ENCODE measurements at places on chromosomes 12 and 14. TPM values are rescaled to one million over a fixed set of nuclear protein-coding genes. Genes with fewer than 3 reads are reported as not detected.

DNA sequence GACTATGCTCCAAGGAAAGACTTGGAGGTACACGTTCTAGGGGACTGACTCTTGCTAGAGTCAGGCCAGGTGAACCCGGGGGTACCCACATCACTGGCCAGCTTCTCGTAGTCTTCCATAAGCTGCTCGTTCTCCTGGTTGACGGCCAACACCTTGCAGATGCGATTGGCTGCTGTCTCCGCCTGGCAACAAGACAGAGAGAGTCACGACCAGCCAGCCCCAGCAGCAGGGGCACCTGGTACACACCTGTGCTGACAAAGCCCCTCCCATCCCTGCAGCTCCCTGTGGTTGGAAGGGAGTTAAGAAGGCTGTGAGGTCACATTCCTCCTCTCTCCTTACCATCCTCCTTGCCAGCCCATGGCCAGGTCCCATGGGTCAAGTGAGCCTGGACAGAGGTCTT lies 85.5 kb downstream of the ACTN1 start:
- DNase-seq, result no peak

DNA sequence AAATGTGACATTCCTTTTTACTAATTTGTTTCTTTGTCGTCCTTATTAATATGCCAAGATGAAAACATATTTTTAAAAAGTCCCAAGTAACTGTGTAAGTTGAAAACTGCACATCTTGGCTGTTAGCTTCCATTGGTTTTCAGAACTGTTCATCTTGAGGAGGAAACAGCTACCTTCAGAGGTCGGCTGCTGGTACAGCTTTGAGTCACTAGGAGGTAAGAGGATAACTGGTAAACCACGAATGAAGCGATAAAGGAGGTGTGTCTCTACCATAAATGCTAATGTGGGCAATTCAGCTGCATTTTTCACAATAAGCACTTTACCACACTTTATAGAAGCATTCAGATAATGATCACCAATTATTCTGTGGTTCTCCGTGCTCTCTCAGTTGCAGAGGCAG lies 137.5 kb upstream of the KRAS start:
- no peak for DNase-seq

DNA sequence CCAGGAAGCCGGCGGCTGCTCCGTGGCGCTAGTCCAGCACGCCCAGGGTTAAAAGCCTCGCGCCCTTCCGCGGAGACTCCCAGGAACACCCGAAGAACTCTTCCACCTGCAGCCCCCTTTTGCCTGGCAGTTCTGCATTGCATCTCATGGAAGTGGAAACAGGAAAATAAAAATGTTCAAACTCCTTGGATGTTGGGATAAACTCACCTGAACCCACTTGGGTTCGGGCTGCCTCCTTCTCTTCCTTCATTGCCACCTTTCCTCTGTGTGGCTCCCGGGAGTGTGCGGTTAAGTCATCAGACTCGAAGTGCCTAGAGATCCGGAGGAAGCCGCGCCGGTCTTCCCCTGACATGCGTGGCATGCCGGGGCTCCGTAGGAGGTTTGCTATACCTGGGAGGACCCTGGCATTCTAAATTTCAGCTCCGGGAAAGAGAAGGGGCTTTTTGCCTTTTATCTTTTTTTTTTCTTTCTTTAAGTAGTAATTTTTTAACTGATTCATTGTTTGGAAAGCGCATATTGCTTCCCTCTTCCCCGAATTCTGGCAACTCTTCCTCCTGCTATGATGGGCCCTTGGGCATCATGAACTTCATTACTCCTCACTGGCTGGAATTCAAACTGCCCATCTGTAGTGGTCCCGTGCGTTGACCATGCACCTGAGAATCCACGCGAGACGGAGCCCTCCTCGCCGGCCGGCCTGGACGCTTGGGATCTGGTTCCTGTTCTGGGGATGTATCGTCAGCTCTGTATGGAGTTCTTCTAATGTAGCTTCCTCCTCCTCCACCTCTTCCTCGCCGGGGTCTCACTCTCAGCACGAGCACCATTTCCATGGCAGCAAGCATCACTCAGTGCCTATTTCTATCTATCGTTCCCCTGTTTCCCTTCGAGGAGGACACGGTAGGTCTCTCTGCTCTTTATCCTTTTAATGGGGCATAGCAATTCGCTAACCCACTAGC lies 931.4 kb downstream of the DIO2 start:
- peak; percentile 59 for DNase-seq

GRCh38 chr14:24253936-24254335 lies 9.0 kb downstream of the TGM1 start:
- DNase-seq, result no peak

- DNase-seq, result no peak
Observed at GRCh38 chr12:1698720-1699119, 7.8 kb downstream of the ADIPOR2 start.

GRCh38 chr14:25056688-25057078 lies 6.7 kb upstream of the STXBP6 start:
- DNase-seq, result no peak

MYF5 gene
- total RNA-seq, result not detected

SLC35E3 gene
- 14.6 TPM for total RNA-seq

ZNF891 gene
- total RNA-seq, result 2.8 TPM

ABCD2 gene
- total RNA-seq, result not detected
